ENCODE measurements at places on chromosomes 5 and 9.

GRCh38 chr5:17620627-17621026, 10.4 kb downstream of the TAF11L12 start:
- no peak for DNase-seq

GRCh38 chr9:86860006-86860405, 87.3 kb downstream of the GAS1 start:
- no peak for DNase-seq

- DNase-seq = no peak
These were observed 206.4 kb upstream of the CDKN2B start for GRCh38 chr9:22215521-22215920.

DNA sequence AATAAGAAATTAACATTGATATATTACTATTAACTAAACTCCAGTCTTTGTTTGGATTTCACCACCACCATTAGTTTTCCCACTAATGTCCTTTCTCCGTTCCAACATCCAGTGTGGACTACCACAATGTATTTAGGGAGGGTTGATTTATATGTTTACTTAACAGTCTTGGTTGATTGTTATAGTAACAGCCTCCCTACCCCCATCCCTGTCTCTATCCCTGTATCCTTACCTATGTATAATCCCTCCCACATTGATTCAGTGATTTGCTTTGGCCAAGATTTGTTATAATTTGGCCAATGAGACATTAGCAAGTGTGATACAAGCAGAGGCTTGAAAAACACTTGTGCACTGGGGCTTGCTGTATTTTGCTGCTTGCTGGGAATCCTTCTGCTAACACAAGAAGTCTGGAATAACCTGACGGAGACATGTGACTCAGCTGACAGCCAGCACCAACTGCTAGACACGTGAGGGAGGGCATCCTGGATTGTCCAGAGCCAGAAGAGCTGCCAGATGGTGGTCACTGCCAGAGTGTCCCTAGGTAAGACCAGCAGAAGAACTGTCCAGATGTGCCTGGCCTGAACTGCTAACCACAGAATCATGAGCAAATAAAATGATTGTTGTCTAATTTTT, 51.2 kb upstream of the TCF7 start:
- DNase-seq = no peak

- no peak for DNase-seq
These were observed 32.3 kb downstream of the CNTRL start for GRCh38 chr9:121107029-121107428.

- no peak for DNase-seq
These were observed 287.9 kb upstream of the ZNF608 start for GRCh38 chr5:125034331-125034730.

- DNase-seq = no peak
These were observed 165.1 kb upstream of the PRR16 start for GRCh38 chr5:120298981-120299380.

DNA sequence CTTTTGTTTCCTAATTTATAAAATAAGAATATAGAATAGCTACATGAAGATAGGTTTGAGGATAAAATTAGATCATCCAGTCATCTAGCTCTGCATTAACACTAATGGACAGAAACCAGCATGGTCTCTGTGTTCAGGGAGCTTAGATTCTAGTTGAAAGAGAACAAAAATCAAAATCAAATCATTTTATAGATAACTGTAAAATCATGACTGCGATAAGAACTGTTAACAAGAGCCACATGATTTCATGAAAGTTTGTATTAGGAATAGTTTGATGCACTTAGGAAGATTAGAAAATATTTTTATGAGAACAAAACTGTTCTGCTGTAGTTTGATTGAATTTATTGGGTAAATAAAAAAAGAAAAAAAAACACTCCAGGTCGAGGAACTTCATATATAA, 1074.7 kb downstream of the MAT2B start:
- DNase-seq = no peak

DNA sequence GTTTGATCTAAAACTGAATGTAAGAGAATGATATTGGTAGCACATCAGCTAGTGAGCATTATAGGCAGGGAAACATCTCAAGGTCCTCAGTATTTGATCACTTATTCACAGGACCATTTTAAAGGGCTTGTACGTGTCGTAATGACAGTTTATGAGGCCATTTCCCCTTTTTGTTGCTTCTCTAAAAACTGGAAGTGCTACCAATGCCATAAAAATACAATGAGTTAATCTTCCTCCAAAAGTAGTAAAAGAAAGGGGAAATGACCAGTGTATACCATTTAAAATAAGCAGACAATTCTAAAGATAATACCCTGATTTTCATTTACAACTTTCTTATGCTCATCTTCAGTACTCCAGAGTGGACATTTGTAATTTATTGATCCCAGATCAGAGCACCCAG, 285.8 kb upstream of the PCSK5 start:
- no peak for DNase-seq

DNA sequence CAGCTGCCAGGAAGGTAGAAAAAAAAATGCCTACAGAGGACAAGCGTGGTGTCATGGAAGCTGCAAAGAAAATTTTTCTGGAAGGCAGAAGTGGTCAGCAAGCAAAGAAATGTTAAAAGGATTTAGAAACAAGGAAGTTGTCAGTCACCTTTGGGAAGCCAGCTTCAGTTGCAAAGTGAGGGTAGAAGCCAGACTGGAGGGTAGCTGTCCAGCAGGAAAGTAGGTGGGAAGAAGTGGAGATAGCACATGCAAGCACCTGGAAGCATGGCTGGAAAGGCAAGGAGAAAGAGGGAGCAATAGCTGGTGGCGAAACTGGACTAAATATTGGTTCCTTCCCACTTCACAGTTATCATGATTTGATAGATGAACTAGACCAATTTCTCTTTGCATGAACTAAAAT, 54.3 kb downstream of the ADRB2 start:
- DNase-seq = no peak

DNA sequence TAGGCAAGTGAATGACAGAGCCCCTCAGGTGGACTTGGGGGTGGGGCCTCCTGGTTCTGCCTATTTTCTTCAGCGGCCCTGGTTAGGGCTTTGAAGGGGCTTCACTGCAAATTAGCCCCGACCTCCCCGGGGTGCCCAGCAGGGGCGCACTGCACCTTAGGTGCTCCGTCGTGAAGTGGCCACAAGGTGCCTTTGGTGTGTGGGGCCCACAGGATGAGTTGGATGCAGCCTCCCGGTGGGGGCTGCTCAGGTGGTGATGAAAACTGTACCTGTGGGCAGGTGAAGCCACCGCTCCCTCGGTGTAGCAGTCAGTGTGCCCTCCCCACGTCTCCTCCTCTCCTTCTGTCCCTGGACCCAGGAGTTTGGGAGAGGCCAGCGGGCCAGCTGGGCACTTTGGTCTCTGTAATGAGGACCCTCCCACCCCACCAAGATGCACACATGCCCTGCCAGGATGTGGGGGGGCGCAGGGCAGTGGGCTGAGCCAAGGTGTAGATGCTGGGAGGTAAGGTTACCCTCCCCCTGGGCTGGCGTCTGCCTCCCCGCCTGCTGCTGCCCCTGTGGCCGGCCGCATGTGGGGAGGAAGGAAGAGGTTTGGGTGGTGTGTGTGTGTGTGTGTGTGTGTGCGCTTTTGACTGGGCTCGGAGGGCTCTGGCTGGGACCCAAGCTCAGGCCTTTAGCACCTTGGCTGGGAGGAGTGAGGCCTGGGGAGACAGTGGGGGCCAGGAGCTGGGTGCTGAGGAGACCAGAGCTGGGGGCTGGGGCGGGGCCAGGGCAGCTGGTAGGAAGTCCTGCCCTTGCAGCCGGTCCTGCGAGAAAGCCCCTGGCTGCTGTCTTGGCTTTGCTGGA, 55.6 kb downstream of the RXRA start:
- DNase-seq = no peak

DNA sequence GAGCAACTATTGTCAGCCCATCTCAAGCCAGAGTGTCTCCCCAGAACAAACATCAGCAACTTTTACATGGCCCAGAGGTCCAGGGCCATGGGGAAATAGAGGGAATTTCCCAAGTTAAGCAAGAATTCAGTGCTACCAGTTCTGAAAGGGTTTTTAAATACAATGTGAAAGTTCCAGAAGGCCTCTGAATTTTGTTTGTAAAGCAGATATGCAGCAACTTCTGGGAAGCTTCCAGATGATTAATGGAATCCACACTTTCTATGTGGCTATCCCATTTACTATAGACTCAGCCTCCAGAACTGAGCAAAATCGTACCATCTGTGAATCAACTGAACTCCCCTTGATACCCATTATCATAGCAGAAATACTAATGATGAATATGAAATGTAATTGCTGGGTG, 93.8 kb downstream of the FEM1C start:
- DNase-seq = peak; percentile 84

GRCh38 chr5:78771260-78772205, 123.0 kb upstream of the LHFPL2 start:
- no peak for DNase-seq

GRCh38 chr5:159033351-159033657, 66.4 kb downstream of the EBF1 start:
- DNase-seq = no peak

- no peak for DNase-seq
These were observed 34.6 kb upstream of the RAI14 start for GRCh38 chr5:34621277-34622097.

GRCh38 chr9:92019658-92020057, 69.6 kb upstream of the ROR2 start:
- no peak for DNase-seq

- DNase-seq = no peak
These were observed 18.4 kb upstream of the ERCC6L2 start for GRCh38 chr9:95857124-95857523.

DNA sequence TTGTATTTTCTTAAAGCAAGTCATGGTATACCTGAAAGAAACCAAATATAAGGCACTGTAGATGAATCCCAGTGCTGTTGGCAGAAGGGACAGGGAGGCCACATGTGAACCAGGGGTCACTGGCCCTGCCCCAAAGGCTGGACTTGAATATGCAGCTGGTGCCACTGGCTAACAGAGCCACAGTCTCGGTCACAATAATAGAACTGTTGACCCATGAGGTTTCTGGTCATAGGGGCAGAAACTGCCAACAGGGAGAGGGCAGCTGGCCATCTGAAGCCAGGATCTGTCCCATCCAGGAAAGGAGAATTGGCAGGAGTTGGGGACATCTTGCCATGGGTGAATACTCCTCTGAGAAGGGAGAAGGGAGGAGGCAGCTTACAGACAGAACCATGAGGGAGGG, 31.9 kb downstream of the PALM2AKAP2 start:
- no peak for DNase-seq

DNA sequence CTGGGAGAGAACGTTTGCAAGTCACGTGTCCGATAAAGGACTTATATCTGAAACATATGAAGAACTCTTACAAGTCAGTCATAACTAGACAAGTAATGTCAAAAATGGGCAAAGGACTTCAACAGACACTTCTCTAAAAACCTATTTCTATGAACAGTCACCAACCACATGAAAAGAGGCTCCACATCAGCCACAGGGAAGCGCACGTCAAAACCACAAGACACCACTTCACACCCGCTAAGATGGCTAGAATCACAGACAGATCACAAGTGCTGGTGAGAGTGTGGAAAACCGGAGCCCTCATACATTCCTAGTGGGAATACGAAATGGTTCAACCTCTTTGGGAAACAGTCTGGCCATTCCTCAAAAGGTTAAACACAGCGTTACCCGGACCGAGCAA, 11.5 kb upstream of the CARD9 start:
- DNase-seq = no peak

DNA sequence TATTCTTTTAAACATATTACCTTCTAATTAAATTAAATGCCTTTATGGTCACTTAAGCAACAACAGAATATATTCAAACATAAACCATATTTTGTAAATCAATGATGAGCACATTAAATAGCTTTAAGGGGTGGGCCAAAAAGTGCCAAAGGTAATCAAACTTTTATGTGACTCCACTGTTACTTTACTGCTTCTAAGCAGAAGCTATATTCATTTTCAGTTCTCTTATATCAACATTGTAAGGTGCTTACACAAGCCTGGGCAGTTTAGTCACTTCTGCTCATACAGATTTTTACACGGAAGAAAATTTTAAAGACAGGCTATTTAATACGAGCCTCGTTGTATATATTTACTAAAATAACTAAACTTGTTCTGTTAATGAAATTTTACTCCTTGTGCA, 29.9 kb downstream of the RFX3 start:
- no peak for DNase-seq

DNA sequence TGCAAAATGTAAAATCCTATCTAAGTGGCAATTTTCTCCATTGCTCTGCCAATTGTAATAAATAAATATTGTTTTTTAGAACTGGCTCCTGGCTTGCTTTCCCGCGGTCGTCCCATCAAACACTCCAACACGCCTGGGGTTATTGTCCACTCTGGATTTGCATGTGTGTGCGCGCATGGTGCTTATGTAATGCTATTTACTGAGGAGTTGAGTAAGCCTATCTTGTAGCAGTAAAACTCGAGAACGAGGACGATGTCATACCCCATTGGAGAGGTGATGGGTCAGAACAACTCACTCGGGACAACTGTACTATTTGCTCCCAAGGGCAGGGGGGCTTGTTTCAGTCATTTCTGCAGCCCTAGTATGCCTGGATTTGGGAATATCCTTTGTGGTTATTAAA, 220.9 kb downstream of the PAX5 start:
- no peak for DNase-seq

GRCh38 chr9:38421498-38422211, 2.6 kb downstream of the IGFBPL1 start:
- DNase-seq = no peak

DNA sequence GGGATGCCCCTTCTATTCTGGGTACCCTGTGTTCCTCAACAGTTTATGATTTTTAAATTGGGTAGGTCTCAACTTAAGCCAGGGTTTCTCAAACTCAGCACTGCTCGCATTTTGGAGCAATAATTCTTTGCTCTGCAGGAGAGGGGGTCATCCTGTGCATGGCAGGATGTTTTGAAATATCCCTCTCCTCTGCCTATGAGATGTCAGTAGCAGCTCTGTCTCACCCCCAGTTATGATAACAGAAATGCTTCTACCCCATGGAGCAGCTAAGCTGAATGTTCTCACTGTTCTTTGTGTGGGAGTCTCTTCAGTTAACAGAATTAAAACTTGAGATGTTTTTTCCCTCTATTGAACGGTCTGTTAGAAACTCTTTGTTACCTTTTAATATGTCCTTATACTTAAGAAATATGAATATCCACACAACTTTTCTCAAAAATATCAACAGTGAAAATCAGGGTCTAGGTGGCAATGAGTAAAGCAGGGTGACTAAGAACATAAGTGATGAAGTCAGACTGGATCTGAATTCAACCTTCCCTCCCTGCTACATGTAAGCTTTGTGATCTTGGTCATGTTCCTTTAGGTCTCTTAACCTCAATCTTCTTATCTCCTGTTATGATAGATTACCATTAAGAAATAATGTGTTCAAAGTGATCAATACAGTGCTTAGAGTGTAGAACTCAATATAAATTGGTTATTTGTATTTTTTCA, 89.0 kb downstream of the CAMK4 start:
- no peak for DNase-seq

GRCh38 chr5:172365948-172366608, 82.5 kb upstream of the UBTD2 start:
- no peak for DNase-seq

GRCh38 chr5:111682121-111682520, 74.9 kb downstream of the NREP start:
- DNase-seq = no peak
